Stimulated activated CD8-positive, alpha-beta memory T cell treated with anti-CD3 and anti-CD28 coated beads, Interleukin-15, amount 100 ng/mL, for 24 hours (primary cell): ENCODE measurements at places on chromosomes 16 and 17.

DNA sequence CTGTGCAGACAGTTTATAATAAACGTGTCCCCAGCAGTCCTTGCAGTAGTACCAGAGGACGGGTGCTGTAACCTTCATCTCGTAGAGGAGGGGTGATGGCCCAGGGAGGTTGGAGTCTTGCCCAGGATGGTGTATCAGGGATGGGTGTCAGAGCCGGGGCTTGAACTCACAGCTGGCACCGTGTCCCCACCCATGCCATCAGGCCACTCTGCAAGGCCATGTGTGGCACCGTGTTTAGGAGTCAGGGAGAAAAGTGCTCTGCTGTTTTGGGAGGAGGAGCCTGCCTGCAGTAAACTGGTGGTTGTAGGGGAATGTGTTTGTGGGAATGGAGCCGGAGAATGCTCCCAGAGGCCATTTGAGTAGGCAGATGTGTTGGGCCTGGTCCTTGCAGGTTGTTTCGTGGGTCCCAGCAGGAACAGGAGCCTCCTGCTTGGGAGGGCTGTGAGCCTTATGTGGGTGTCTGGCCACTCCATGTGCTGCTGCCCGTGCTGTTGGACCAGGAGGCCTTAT, 1.7 kb downstream of the ADORA2B start:
- DNase-seq: no peak

DNA sequence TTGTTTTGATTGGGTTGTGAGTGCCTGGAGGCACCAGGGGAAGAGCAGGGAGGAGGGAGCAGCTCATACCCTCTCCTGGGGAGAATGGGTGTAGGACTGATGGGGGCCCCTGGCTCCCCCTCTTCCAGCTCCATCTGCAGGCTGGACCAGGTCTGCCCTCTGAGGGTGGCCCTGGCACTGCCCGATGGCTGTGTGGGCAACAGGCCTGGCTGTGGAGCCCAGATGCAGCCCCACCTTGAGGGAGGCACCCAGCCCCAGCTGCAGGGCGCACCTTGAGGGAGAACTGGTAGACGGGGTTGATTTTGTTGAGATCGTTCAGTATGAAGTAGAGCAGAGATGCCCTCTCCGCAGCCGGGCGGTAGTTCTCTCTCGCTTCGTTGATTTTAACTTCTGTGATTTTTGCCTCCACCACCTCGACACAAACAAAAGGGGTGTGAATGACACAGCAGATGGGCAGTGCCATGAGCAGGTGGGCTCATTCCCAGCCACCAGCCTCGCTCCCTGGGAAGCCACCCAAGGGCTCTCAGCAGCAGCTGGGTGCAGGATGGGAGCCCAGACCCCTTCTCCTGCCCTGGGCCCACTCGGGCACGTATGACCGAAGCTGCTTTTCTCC, 71.6 kb downstream of the PGS1 start:
- DNase-seq: no peak

DNA sequence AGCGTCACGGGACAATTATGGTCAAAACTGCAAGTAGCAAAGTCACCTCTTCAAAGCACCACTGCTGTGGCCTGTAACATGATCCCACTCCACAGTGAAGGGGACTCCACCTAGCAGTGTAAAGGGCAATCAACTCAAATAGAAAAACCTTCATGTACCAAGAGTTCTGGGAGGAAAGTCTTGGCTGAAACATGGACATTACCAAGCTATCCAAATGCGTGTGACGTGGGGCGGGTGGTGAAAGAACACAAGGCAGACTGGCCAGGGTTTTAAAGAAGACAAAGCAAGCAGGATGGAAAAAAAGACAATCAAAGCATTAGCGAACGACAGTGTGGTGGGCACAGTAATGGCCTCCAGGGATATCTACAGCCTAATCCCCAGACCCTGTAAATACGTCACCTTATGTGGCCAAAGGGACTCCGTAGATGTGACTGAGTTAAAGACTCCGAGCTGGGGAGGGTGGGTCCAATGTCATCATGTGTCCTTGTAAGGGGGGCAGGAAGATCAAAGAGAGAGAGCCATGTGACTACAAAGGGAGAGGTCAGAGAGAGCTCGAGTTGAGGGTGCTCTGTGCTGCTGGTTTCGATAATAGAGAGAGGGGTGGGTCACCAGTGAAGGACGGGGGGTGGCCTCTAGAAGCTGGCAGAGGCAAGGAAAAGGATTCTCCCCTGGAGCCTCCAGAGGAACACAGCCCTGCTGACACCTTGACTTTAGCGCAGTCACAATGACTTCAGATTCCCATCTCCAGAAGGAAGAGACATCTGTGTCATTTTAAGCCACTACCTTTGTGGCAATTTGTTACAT, 6.0 kb downstream of the HSDL1 start:
- DNase-seq: no peak

DNA sequence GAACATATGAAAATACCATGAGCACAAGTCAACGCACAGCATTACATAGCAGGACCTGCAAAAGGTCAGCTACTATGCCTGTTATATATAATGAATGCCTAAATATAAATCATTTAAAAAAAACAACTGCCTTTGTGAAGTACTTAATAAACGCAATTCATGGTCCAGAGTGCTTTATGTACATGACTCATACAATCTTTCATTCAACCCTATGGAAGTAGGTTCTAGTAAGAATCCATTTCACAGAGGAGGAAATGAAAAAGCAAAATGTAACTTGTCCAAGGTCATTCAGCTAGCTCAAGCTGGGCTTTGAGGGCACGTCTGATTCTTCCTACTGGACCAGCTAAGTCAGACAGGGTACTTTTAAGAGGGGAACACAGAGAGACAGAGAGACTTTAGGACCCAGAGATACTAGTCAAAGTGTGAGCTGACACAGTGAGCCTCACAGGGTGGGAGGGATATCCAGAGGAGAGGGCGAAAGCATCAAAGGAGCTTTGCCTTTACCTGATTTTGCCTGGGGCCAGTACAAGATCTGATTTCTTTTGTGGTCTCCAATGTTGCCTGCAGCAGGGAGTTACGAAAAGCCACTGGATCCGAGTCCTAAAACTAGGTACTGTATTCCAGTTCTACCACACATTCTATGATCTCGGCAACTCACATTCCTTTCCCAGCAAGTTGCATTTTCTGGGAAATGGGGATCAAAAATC, 83.4 kb upstream of the ZFHX3 start:
- no peak for DNase-seq

DNA sequence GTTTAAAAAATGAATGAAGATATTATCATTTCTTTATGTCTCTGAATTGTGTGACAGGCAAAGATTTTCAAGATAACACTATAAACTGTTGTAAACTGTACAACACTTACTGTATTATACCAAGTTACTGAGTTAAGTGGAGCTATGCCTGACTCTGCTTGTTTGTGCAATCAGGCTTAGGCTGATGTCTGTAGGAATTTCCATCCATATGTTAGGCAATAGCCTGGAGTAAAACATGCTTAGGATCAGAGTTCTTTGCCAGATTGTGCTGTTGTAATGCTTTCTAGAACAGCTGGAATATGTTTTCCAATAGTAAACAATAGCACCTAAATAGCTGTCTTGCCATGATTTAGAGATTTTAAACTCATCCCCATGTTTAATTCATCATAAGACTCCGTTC, 1496.7 kb downstream of the CDH11 start:
- DNase-seq: no peak

GRCh38 chr17:7380321-7380720, 568 bp upstream of the TNK1 start:
- no peak for DNase-seq

DNA sequence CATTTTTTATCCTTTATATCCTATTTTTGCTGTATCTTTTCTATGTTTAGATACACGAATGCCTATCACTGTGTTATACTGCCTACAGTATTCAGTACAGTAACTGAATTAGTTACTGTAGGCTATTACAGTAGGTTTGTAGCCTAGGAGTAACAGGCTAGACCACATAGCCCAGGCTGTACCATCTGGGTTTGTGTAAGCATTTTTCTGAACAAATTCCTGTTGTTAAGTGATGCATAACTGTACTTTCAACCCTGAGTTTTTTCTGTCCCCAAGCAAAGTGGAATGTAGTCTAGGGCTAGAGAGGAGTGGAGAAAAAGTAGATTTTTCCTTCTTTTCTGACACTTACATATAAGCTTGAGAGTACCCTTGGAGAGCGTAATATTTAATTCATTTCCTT, 282.1 kb downstream of the HS3ST3B1 start:
- DNase-seq: no peak

GRCh38 chr16:66207139-66207882, 159.2 kb upstream of the CDH5 start:
- DNase-seq: no peak

DNA sequence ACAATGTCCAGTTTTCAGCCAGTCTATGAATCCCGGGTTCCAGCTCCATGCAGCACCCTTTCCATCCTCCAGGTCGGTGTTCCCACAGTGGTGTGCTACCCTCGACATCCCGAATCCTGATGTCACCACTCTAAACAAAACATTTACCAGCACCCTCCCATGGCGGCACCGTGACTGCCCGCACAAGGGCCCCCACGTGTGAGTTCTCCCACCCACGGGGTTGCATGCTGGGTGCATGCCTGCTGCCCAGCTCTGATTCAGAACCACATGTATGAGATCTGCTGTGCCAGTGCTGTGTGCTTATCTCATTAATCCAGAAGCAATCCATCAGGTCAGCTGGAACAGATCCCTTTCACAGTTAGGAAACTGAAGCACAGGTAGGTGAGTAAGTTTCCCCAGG, 57.4 kb downstream of the C16orf78 start:
- DNase-seq: no peak

DNA sequence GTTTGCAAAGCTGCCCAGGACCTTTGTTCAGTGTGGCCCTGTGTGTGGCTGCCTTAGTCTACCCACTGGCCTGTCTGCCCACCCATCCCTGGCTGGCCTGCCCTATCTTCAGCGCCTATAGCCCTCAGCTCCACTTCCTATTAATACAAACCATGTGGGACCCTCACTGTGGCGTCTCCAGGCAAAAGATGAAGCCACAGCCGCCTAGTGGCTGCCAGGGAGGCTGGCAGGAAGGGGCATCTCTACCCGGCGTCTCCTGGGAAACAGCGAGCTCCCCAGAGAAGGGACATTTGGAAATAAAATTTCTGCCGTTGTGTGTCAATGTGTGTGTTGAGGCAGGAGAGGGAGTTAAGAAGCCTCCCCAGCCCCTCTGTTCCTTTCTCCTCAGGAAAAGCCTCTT, 31.5 kb downstream of the NEUROD2 start:
- no peak for DNase-seq

DNA sequence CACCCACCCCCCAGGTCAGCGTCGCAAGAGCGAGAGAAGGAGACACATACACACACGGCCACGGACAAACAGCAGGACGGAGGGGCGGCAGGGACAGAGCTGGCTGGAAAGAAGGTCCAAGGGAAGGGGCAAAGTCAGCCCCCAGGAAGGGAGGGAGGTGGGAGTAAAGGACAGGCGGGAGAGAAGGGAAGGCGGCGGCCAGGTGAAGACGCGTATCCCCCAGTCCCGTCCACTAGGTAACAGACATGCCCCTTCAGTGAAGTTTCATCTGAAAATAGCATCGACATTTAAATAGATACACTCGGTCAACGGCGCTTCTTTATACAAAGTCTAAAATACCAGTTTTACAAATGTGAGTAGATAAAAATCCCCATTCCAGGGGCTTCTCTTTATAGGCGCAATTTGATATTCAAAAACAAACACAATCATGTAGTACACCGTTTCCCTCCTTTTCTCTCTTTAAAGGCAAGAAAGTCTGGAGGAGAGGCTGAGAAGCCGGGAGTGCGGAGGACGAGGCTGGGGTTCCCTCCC, 4.5 kb downstream of the CBX8 start:
- DNase-seq: no peak

DNA sequence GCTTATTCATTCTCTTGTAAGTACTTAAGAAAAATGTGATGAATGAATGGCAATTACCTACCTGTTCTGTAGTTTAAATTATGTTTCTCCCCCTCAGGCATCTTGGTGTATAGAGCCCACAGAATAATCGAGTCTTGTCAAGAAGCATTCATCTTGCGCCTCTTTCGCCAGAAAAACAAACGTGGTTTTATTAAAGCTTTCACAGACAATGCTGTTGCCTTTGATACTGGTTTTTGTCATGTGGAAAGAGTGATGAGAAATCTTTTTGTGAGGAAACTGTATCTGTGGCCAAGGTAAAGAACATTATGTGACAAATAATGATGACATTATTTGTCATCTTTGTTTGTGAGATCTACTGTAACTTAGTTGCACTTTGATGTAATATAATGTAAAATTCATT, 6.5 kb downstream of the ERCC4 start:
- DNase-seq: no peak

GRCh38 chr17:80796430-80796861, 195.2 kb upstream of the CHMP6 start:
- DNase-seq: no peak

DNA sequence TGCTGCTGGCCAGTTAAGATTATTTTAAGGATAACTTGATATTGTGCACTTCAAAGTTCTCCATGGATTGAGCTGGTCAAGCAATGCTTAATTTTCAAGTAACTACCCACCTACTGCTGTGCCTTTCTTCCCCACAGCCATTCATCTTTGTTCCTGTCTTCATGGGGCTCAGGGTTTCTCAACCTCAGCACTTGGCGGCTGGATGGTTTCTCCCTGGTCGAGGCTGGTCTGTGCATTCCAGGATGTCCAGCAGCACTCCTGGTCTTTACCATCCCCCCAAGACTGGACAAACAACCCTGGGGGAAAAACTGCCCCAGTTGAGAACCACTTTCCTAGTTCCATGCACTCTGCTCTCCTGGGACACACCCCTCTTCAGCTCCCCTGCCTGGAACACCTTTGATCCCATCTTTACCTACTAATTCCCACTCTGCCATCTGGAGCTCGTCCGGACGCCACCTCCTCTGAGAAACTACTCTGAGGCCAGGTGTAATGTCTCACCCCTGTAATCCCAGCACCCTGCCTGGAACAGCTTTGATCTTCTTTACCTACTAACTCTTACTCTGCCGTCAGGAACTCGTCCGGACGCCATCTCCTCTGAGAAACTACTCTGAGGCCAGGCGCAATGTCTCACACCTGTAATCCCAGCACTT, 81.5 kb downstream of the NXN start:
- no peak for DNase-seq

DNA sequence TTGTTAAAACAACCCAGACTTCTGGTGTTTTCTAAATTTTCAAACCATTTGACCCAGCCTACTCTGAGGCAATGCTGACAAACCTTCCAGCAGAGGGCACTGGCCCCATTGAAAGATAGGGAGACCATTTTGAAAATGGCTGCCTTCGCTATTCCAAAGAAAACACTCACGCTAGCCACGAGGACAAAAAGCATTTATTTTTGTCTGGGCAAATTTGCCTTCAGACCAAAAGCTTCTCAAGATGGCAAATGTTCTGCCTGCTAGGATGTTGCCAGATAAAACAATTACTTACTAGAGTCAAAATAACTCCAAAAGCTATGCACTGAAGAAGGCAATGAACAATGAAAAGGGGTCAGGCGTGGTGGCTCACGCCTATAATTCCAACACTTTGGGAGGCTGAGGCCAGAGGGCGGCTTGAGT, 296.7 kb upstream of the IRX5 start:
- DNase-seq: no peak

GRCh38 chr16:10972108-10972818, 27.9 kb downstream of the CLEC16A start:
- DNase-seq: no peak

- DNase-seq: no peak
Measured at GRCh38 chr16:50548909-50549560, 839 bp downstream of the NKD1 start.

- DNase-seq: peak; percentile 7
Measured at GRCh38 chr16:47037396-47037745, 63.9 kb upstream of the DNAJA2 start.

GRCh38 chr16:60478810-60479209, 1557.4 kb downstream of the CDH8 start:
- DNase-seq: no peak

GRCh38 chr17:5592382-5592781, 8.1 kb upstream of the NLRP1 start:
- DNase-seq: no peak

- DNase-seq: no peak
Measured at GRCh38 chr16:27771201-27771910, 221.4 kb downstream of the KATNIP start.
